AG04450 (cell line): ENCODE measurements at places on chromosomes 6 and 20.

DNA sequence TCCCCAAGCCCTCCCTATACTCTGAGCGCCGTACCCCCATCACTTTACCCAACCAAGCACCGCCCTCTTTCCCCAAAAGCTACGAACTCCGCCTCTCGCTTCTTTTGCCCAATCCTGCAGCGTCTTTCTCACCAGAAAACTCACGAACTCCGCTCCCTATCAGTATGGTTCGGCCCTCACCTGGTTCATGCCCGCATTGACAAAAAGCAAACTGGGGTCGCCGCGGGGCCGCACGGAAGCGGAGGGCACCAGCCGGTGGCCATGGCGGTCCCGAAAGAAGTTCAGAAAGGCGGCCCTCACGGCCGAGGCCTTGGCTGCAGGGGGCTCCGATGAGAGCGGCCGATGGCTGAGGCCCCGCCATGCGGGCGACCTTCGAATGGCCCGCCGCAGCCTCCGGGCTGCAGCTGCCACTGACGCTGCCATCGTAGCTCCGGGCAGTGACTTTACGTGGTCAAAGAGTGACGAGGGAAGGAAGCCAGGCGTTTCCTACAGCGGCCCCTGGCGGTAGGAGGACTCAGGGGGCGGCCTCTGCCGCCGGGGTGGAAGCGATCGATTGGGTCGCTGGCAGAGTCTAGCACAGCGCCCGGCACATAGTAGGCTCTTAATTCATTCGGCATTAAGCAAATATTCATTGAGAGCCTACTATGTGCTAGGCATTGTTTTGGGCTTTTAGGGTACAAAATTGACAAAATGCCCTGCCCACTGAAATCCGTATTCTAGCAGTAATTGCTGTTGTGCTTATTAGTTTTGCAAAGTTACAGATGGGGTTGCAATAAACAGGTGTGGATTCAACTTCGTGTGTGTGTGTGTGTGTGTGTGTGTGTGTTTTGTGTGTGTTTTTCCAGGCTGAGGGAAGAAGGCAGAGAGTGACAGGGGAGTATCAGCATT, at the start of gene AARS2:
AARS2 (minus strand) TSS at position 447 of the 888 bp plus-strand sequence; CDS start at position 423, 24 bp downstream.
- peak; percentile 38 for DNase-seq

GRCh38 chr20:53154540-53154939, 182.4 kb downstream of the TSHZ2 start:
- no peak for DNase-seq

GRCh38 chr6:163872335-163872734, 457.8 kb downstream of the QKI start:
- DNase-seq: peak; percentile 84

GRCh38 chr6:56297022-56297989, 49.9 kb upstream of the COL21A1 start:
- no peak for DNase-seq

GRCh38 chr20:1764136-1765033, 106.8 kb upstream of the SIRPG start:
- DNase-seq: peak; percentile 62

DNA sequence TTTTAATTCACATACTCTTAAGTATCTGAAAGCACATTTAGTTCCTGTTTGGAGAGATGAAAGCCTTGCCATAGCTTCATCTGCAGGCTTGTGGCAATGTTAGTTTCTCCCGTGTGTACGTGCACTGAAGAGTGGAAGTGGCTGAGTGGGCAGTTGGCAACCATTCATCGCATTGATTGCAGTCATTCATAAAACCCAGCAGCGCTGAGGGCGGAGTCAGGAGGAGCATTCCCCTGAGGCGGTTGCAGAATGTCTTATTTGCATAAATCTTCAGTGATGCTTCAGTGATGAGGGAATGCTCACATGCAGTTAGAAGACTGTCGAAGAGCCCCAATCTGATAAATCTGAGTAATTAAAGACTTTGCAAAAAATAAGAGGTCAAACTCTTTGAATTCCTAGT, 79.1 kb downstream of the RIMS1 start:
- no peak for DNase-seq
